CD14-positive monocyte (primary cell): ENCODE measurements at places on chromosomes 1 and 21. TPM values are rescaled to one million over a fixed set of nuclear protein-coding genes. Genes with fewer than 3 reads are reported as not detected.

GRCh38 chr1:26786437-26787380 lies 1.0 kb upstream of the PIGV start:
- H3K27ac ChIP-seq: peak overlapping the region; percentile 91
- H3K27me3 ChIP-seq: no peaks in the 10 kb centered on the region
- peak overlapping the region; percentile 97 for H3K4me3 ChIP-seq
- peaks cover 5% of the 10 kb centered on the region for H3K36me3 ChIP-seq
- peak; percentile 59 for DNase-seq

DNA sequence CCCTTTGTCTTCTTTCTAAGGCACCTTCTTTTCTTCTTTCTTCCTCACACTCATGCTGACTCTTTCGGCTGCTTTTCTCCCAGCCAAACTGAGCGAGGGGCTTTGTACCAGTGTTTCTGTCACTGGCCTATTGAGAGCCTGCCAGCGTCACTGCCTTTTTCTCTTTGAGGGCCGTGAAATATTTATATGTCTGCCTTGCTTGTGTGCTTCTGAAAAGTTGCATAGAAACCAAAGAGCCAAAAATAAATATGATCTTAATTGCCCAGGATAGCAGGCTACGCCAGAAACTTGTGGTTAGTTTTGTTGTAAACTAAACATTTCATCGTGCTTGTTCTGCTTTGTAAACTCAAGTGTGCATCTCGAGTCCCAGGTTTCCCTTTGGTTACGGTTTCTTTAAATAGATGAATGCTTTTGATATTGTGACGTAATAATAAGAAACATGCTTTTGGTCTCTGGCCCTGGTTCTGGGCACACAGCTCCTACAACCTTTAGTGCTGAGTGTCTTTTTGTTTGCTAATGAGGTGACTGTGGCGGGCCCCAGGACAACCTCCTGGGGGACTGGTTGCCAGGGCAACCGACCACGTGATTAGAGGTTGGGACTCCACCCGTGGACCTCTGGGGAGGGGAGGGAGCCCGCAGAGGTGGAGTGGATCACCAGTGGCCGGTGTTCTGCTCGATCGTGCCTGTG lies 10.8 kb downstream of the SLC37A1 start:
- H3K36me3 ChIP-seq: peaks cover 17% of the 10 kb centered on the region
- peak overlapping the region; percentile 4 for H3K4me3 ChIP-seq
- peak; percentile 23 for DNase-seq

Gene CFHR1
- not detected for polyA plus RNA-seq

Gene REN
- polyA plus RNA-seq: not detected
